ENCODE measurements at places on chromosomes 5 and 9. TPM values are rescaled to one million over a fixed set of nuclear protein-coding genes. Genes with fewer than 3 reads are reported as not detected.

CATSPER3 gene
- not detected for total RNA-seq

AIF1L gene
- total RNA-seq, result 1.3 TPM

OTP gene
- not detected for total RNA-seq

PTGDS gene
- 33.0 TPM for total RNA-seq

GMCL2 gene
- not detected for total RNA-seq

BTF3 gene
- 233 TPM for total RNA-seq

FGF1 gene
- total RNA-seq, result 3.8 TPM

CRAT gene
- 39.4 TPM for total RNA-seq

CRHBP gene
- total RNA-seq, result 0.82 TPM

WNT8A gene
- not detected for total RNA-seq

DRD1 gene
- total RNA-seq, result 0.70 TPM

RCL1 gene
- 16.7 TPM for total RNA-seq

ARL10 gene
- total RNA-seq, result 7.3 TPM

INSL6 gene
- total RNA-seq, result not detected

SH3RF2 gene
- total RNA-seq, result 0.59 TPM

QRFP gene
- not detected for total RNA-seq

MYORG gene
- total RNA-seq, result 0.35 TPM

ARSB gene
- 5.6 TPM for total RNA-seq

IL3 gene
- total RNA-seq, result not detected

CCNJL gene
- 1.6 TPM for total RNA-seq

PRRX2 gene
- 15.1 TPM for total RNA-seq

CMYA5 gene
- total RNA-seq, result 1.6 TPM

DMRT3 gene
- total RNA-seq, result not detected

TAF11L7 gene
- not detected for total RNA-seq

RNF180 gene
- 7.4 TPM for total RNA-seq

ADCY2 gene
- under 0.01 TPM for total RNA-seq

PCDHGB6 gene
- total RNA-seq, result 3.5 TPM

FOXD4L6 gene
- total RNA-seq, result under 0.01 TPM

FKBP15 gene
- total RNA-seq, result 11.5 TPM

VCAN gene
- 735 TPM for total RNA-seq

CER1 gene
- not detected for total RNA-seq

PHF24 gene
- under 0.01 TPM for total RNA-seq

PCDHGA12 gene
- 9.9 TPM for total RNA-seq

C7 gene
- total RNA-seq, result 15.8 TPM

DND1 gene
- total RNA-seq, result not detected

SPINK7 gene
- total RNA-seq, result not detected

ANKRD31 gene
- total RNA-seq, result 0.08 TPM

C5orf52 gene
- not detected for total RNA-seq

DMGDH gene
- 0.68 TPM for total RNA-seq

STING1 gene
- total RNA-seq, result 47.8 TPM

FBXW5 gene
- 139 TPM for total RNA-seq

EIF4E1B gene
- total RNA-seq, result not detected

CTNNAL1 gene
- 171 TPM for total RNA-seq

MYMK gene
- not detected for total RNA-seq

CNTLN gene
- 5.3 TPM for total RNA-seq

KIAA0825 gene
- 1.4 TPM for total RNA-seq

DMRT2 gene
- total RNA-seq, result 0.45 TPM

ORM2 gene
- not detected for total RNA-seq

SAXO1 gene
- total RNA-seq, result 0.08 TPM

DNM1 gene
- total RNA-seq, result 4.4 TPM

TAF7 gene
- total RNA-seq, result 69.5 TPM

ACO1 gene
- total RNA-seq, result 78.4 TPM

PIP5K1B gene
- total RNA-seq, result not detected
